Activated T-helper 1 cell treated with Interleukin-2 at 50 U/mL for 16 hours (primary cell): ENCODE measurements at places on chromosomes 12 and 14.

GRCh38 chr12:94277426-94278000 lies 129.1 kb downstream of the PLXNC1 start:
- no peak for DNase-seq

- DNase-seq, result no peak
These were observed 17.6 kb upstream of the RNASE1 start for GRCh38 chr14:20820063-20820904.

DNA sequence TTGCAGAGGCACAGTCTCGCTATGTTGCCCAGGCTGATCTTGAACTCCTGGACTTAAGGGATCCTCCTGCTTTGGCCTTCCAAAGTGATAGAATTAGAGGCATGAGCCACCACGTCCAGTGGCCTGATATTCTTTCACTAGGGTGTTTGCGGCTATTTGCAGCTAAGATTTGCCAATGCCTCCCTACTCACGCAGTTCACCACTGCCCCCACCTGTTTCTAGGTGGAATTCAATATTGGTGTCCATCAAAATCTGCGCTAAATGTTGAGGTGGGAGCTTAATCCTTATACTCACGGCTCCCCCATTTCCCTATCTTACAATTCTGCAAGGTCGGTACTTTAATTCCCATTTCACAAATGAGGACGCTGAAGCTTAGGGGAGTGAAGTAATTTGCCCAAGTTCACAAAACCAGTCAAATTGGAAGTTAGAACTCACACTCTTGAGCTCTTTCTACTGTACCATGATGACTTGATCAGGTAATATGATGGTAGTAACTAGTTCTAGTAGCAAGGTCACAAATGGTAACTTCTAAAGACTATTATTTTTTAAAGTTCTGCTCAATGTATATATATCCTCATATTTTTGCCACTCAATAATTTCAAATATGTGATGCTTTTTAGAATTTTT lies 22.1 kb upstream of the LRRC9 start:
- no peak for DNase-seq

DNA sequence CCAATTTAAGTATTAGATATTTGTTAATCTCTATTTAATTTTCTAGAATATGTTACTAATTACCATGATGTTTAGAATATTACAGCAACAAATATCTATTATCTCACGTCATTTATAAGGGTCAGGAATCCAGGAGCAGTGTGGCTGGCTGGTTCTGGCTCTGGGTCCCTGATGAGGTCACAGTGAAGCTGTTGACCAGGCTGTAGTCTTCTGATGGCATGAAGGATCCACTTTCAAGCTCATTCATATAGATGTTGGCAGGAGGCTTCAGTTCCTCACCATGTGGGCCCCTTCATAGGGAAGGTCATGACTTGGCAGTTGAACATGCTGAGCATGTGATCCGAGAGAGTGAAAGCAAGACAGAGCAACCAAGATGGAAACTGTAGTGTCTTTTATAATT lies 375.6 kb downstream of the ATP23 start:
- no peak for DNase-seq

DNA sequence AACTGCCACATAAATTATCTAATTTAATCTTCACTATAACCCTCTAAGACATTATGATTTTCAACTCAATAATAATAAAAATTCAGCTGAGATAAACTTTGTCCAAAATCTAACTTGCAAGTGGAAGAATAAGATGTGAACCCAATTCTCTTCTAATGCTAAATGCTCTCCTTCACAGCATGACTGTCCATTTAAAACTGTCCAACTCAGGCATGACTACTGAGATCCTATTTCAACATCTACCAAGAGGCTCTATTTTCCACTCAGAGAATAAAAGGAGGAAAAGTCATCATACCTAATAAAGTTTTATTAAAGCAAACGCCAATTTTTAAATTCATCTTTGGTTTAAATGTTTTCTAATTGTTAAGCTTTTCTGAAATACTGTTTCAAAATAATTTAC lies 183.6 kb downstream of the MED13L start:
- no peak for DNase-seq

- DNase-seq, result no peak
These were observed 224.0 kb upstream of the PLXNC1 start for GRCh38 chr12:93924367-93924766.

- DNase-seq, result no peak
These were observed 209.6 kb upstream of the KRR1 start for GRCh38 chr12:75720812-75721641.

DNA sequence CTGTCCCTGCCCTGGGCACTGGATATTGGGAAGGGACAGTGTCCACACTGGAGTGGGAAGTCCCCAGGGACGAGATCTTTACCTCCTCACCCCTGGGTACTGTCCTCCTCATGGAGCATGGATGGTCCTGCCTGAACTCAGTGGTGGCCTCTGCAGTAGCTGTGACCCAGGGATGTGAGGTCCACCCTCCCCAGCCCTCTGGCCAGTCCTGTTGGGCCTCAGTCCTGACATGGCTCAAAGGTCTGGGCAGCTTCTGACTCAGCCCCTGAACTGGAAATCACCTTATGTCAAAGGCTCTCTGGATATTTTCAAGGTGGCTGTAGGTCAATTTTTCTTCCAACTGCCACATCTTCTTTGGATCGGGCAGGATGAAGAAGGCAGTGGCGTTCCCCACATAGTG lies 24.4 kb downstream of the SERPINA1 start:
- no peak for DNase-seq

GRCh38 chr12:64116969-64117368 lies 105.1 kb downstream of the KICS2 start:
- DNase-seq, result no peak

DNA sequence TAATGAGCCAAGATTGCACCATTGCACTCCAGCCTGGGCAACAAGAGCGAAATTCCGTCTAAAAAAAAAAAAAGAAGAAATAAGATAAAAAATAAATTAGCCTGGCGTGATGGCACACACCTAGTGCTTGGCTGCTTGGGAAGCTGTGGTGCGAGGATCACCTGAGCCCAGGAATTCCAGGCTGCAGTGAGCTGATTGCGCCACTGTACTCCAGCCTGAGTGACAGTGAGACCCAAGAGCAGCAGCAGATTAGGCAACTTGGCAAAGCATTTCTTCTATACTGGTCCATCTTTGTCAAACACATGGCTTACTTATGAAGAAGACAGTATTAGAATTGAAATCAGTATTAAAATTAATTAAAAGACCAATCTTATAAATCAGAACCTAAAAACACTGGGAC lies 6.3 kb downstream of the GON7 start:
- no peak for DNase-seq

DNA sequence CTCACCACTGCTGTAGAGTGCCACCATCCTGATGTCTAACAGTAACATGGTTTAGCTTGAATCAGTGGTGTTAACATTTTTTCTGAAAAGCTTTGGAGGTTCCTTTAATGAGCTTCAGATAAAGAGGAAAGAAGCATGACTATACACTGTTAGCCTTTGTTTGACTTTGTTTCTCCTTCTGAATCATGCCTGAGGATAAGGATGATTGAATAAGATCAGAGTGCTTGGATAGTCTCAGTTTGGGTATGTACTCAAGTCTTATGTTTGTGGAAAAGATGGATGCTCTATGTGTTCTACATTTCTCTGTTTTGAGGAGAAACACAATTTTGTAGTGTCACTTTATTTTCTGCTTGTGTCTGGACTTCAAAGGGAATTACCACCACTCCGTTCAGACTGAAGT lies 42.0 kb downstream of the GPATCH2L start:
- DNase-seq, result no peak

DNA sequence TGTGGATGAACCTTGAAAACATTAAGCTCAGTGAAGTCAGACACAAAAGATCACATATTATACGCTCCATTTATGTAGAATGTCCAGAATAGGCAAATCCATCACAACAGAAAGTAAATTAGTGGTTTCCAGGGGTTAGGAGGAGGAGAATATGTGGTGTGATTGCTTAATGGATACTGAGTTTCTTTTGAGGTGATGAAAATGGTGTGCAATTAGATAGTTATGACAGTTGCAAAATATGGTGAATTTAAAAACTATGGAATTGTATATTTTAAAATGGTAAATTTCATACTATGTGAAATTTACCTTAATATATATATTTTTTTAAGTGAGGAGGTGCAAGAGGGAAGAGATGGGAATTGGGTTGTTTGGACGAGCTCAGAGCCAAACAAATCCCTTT lies 46.3 kb upstream of the KICS2 start:
- DNase-seq, result no peak

DNA sequence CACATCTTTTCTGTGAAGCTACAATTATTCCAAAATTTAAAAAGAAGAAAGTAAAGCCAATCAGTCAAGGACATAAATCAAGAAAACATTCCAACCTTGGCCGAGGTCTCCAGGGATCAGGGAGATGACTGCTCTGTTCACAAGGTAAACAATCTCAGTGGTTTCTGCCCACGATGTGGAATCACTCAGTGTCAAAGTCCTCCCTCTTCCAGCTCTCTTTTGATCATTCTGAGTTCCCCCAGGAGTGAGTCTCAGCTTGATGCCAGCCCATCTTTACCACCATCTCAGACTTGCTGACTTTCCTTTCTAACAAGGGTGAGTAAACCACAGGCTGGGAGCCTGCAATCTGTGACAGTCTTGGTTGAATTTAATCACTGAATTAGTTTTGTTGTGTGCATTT lies 4.8 kb upstream of the SERPINA9 start:
- DNase-seq, result no peak

DNA sequence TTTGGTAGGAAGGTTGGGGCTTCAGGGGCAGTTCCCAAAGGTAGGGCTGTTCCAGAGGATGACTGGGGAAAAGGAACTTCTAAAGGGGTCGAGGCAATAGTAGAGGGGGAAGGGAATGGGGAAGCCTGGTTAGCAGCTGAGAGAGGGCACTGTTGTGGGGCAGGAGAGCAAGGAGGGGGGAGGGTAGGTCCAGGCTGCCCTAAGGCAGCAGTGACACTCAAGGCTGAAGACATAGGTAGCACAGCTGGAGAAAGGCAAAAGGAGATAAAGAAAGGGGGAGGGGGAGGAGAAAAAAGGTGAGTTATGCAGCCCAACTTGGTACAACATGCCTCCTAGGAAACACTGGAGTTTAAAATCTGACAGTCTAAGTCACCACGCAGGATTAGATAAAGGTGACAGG lies 3.9 kb downstream of the NACA start:
- DNase-seq, result no peak

- DNase-seq, result no peak
These were observed 77.7 kb upstream of the GNPNAT1 start for GRCh38 chr14:52868911-52869618.

- no peak for DNase-seq
These were observed 97.3 kb upstream of the GSC start for GRCh38 chr14:94867209-94867608.

- no peak for DNase-seq
These were observed 3.1 kb downstream of the ARHGEF25 start for GRCh38 chr12:57614178-57614947.

GRCh38 chr14:103734081-103734888 lies 18.7 kb downstream of the ZFYVE21 start:
- no peak for DNase-seq

DNA sequence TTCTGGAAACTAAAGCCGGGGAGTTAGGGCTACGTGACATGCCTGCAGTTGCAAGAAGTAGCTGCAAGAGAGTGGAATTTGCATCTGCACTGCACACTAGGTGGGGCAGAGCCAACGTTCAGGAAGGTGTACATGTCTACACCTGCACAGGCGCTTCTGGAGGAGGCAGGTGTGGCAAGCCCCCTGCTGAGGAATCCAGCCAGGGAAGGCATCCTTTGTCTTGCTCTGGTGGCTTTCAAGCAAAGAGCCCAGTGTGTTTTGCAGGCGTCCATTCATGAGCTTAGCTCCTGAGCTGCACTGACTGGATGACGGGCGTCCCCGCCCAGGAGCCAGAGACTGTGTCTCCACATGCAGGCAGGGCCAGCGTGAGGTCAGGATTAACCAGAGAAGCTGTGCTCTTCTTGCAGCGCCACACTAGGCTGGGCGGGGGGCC lies 116.3 kb downstream of the ZFP36L1 start:
- DNase-seq, result no peak

DNA sequence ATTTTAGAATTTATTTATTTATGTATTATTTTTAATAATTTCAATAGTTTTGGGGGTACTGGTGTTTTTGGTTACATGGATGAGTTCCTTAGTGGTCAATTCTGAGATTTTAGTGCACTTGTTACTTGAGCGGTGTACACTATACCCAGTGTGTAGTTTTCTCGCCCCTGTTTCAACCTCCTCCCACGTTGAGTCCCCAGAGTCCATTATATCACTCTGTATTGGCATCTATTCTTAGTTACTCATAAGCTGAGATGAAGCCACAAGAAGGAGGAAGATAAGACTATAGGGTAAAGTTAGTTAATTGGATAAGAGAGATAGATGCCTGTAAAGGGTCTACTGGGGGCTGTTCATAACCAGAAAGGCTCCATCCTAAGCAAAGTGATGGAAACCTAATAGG lies 4.0 kb downstream of the C1S start:
- DNase-seq, result no peak

- DNase-seq, result no peak
These were observed 871 bp upstream of the COQ5 start for GRCh38 chr12:120529641-120530417.

GRCh38 chr12:127381043-127381668 lies 885.8 kb upstream of the TMEM132C start:
- no peak for DNase-seq

GRCh38 chr14:22412926-22413411 lies 176.1 kb downstream of the DAD1 start:
- DNase-seq, result no peak

DNA sequence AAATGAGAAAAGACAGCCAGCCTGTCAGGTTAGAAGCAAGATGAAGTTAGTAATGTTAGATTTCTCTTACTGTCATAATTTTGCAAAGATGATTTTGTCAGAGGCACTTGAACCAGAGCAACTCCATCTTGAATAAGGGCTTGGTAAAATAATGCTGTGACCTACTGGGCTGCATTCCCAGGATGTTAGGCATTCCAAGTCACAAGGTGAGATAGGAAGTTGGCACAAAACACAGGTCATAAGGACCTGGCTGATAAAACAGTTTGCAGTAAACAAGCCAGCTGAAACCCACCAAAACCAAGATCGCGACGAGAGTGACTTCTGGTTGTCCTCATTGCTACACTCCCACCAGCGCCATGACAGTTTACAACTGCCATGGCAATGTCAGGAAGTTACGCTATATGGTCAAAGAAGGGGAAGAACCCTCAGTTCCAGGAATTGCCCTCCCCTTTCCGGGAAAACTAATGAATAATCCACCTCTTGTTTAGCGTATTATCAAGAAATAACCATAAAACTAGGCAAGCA lies 1313.5 kb upstream of the TMEM132C start:
- no peak for DNase-seq

DNA sequence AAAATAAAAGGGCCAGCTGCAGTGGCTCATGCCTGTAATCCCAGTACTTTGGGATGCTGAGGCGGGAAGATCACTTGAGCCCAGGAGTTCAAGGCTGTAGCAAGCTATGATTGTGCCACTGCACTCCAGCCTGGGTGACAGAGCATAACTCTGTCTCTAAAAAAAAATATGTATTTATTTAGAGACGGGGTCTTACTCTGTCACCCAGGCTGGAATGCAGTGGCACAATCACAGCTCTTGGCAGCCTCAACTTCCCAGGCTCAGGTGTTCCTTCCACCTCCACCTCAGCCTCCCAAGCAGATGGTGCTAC lies 179.3 kb upstream of the ATF7IP start:
- DNase-seq, result no peak
